ENCODE measurements at places on chromosomes 11 and 22. TPM values are rescaled to one million over a fixed set of nuclear protein-coding genes. Genes with fewer than 3 reads are reported as not detected.

DNA sequence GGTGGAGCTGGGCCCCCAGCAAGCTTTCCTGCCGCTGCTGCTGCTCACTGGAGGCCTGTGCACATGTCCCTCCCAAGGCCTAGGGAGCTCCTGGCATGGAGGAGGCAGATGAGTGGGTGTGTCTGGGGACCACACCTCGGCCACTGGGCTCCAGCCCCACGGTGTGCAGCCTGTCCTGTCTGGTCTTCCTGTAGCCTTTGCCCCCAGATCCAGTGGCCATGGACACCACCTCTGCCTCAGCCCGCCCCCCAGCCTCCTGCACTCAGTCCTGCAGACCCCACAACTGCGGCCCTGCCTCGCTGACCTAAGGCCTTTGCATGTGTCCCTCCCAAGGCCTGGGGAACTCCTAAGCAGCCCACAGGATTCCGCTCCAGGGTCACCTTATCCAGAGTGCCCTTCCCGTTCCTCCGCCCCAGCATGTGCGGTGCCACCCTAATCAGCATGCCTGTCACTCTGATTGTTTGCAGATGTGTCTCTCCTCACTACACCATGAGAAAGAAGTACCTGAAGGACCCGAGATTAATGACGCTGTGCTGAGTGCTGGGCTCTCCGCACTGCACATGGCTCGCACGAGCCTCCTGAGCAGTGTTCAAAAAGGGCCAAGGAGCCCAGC lies 8.6 kb downstream of the GAL start:
- peak; percentile 75 for DNase-seq

DNA sequence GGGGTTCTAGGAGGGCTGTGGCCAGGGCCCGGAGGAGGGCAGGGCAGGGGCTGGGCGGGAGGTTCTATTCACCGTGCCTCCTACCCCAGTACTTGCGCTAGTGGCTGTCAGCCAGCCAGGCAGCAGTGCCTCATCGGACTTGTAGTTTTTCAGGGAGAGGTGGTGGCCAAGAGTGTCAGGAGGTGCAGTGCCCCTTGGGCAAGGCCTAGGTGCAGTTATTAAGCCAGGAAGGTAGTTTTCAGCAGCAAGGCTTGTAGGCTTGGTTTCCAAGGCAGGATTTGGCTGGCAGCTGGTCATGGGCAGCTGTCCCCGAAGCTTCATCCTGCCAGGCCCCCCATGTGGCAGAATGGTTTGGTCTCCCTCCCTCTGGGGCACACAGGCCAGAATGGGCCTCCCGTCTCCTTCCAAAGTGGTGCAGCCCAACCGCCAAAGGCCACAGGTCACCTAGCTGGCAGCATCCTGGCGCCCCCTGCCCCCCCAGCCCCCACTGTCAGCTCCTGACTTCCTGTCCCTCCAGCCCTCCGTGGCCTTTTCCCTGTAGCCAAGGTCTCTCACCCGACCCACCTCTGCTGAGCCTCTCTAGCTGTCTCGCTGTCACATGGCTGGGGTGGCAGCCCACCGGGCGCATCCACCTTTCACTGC lies 8.5 kb downstream of the CCDC88B start:
- DNase-seq: no peak

SPA17 gene
- total RNA-seq: 4.0 TPM

APOA4 gene
- total RNA-seq: 15.0 TPM

CCDC15 gene
- total RNA-seq: 0.93 TPM

DNA sequence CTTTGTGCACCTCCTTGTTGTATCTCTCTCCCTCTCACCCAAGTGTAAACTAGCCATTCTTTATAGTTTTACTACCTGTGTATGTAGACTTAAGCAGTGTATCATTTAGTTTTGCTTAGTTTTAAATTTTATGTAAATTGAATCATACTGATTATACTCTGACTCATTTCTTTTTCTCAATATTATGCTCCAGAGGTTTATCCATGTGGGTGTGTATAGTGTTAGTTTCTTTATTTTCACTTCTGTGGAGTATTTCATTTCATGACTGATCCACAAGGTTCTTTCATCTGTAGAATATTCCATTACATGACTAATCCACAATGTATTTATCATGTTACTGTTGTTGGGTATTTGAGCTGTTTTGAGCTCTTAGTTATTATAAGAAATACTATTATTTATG lies 62.0 kb downstream of the CCDC34 start:
- DNase-seq: no peak

DNA sequence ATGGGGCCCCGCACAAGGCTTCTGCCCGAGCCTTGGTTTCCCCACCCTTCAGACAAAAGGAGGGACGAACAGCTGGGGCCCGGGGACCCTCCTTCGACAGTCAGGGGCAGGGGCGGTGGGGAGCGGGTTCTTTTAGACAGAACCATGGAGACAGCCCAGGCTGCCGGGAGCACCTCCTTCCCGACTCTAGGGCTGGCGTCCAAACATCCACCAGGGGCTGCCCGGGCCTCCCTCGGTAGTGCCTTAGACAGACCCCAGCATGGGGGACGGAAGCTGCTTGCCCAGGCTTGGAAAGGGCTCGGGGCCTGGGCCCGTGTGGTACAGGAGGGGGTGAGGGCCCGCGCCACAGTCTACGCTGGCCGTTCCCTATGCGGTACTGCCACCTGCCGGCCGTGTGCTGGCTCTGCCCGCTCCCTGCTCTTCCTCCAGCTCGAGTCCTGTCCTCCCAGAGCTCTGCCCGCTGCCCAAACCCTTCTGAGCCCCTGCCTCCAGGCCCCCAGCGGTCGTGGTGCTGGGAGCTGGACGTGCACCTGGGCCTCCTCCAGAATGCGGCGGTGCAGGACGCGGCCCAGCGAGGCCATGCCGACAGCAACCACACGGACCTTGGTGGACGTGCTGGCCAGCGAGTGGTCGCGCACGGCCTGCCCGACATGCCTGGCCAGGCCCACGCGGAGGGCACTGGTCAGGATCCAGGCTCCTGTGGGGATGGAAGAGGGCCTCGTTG lies 20.1 kb downstream of the TSSC4 start:
- no peak for DNase-seq

TEX12 gene
- not detected for total RNA-seq

DNA sequence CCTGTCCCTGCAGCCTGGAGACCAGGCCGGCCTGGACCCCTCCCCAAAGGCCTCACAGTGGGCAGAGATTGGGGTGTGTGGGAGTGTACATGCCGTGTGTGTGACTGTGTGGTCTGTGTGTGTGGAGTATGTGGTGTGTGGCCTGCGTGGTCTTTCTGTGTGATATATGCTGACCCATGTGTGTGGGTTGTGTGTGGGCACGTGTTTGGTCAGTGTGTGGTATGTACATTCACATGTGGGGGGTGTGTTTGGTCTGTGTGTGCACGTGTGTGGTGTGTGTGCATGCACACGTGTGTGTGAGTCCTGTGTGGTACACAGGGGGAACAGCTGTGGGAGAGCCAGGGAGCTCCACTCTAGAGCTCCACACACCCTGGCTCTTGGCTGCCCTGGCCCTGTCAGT lies 1185.1 kb downstream of the BRD1 start:
- no peak for DNase-seq

GRCh38 chr11:77505956-77506355 lies 32.1 kb upstream of the PAK1 start:
- no peak for DNase-seq

GRCh38 chr11:77548552-77549445 lies 41.0 kb upstream of the AQP11 start:
- no peak for DNase-seq

GRIA4 gene
- total RNA-seq: not detected
